Cerebellar nuclear complex (tissue), 1 donor: ENCODE measurements at places on chromosomes 1 and 21.

DNA sequence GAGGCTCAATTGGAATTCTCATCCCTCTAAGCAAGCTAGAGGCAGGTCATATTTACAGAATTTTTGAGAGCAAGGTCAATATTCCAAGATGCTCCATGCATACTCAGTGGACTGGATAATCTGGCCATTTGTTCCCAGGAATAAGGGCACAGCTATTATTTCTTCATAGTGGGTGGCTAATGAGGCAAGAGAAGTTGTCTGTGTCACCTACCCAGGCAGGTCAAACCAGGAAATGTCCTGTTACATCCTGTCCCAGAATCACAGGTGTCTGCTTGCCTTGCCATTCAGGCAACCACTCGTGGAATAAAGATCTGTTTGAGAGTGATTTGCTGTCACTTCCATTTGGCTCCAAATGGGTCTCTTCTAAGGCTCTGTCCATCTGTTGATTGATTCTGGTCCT is 85.2 kb upstream of the ZP4 start:
- DNase-seq = no peak

GRCh38 chr1:9182784-9183257 is 51.8 kb upstream of the H6PD start:
- DNase-seq = no peak

- DNase-seq = no peak
These were observed 579.8 kb upstream of the PKN2 start for GRCh38 chr1:88104236-88104635.

DNA sequence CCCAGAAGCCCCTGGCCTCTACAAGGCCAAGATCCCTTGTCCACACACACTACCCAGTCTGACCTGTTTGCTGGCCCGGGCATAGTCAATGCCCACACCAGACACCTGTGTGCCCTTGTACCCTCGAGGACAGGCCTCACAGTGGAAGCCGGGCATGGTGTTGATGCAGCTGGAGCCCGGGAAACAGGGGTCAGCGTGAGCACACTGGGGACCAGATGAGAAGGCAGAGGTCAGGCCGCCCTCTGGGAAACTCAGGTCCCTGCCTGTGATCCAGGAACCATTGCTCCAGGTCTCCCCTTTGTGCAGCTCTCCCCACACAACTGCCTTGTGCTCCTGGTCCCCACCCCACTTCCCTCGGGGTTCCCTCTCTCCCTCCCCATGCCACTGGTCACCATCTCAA is 5.5 kb downstream of the THBS3 start:
- DNase-seq = no peak

DNA sequence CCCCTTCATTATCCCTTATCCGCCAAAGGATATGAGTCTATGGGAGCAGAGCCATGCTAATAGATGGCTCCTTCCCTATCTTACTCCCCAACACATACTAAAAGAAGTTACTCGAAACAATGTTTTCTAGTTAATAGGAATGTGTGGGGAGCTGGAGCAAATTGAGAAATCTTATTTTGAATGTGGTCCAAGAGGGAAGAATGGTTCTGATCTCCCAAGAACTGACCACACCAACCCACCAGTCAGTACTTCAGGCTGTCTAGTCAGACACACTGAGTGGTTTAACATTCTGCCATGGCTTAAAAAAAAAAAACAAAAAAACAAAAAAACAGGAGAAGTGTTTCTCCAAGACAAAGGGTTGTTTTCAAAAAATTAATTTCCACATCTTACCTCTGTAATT is 31.5 kb upstream of the DNASE2B start:
- no peak for DNase-seq

GRCh38 chr1:75611014-75611413 is at the start of gene SLC44A5:
SLC44A5 (minus strand) TSS chr1:75611114; CDS start chr1:75541447, 69,667 bp downstream.
- no peak for DNase-seq

GRCh38 chr1:3024588-3024987 is 3.3 kb downstream of the ACTRT2 start:
- no peak for DNase-seq

GRCh38 chr1:98702976-98703375 is 41.5 kb downstream of the SNX7 start:
- no peak for DNase-seq

DNA sequence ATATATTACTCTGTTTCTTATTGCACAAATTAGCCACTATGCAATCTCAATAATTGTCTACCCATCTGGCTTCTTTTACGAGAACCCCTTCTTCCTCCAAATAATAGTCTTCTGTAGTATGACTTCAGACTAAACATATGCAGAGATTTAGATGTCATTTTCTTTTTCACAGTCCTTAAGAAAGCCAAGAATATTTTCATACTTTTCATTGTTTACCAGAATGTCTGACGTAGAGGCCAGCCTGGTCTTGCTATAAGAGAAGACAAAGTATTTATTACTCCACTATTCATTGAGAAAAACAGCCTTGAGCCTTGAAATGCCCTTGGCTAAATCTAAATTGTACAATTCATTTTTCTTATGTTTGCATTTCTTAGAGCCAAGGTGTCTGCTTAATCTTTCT is 714.9 kb upstream of the CXADR start:
- DNase-seq = no peak

- DNase-seq = no peak
These were observed 89.1 kb downstream of the MAN1C1 start for GRCh38 chr1:25705699-25706098.

- no peak for DNase-seq
These were observed 233.4 kb upstream of the FGGY start for GRCh38 chr1:59063501-59063900.

DNA sequence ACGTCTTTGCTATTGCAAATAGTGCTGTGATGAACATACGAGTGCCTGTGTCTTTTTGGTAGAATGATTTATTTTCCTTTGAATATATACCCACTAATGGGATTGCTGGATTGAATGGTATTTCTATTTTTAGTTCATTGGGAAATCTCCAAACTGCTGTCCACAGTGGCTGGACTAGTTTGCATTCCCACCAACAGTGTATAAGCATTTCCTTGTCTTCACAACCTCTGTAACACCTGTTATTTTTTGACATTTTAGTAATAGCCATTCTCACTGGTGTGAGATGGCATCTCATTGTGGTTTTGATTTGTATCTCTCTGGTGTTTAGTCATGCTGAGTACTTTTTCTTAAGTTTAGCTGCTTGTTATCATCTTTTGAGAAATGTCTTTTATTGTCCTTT is 215.0 kb downstream of the FMN2 start:
- DNase-seq = no peak

DNA sequence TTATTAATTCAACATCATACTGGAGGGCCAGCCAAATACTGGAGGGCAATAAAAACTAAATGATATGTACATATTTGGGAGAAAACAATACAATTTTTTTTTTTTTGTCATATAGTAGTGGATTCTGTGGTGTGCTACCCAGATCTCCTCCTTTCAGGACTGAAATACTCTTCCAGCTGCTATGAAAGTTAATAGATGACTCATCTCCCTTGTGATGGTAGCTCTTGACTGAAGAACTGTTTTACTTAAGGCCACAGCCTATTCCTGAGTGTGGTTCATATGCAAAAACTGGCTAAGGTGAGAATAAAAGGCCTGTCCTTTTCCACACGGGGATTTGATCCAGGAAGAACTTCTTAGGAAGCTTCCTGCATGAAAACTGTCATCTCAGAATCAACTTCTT is 307.9 kb downstream of the HLX start:
- DNase-seq = no peak

DNA sequence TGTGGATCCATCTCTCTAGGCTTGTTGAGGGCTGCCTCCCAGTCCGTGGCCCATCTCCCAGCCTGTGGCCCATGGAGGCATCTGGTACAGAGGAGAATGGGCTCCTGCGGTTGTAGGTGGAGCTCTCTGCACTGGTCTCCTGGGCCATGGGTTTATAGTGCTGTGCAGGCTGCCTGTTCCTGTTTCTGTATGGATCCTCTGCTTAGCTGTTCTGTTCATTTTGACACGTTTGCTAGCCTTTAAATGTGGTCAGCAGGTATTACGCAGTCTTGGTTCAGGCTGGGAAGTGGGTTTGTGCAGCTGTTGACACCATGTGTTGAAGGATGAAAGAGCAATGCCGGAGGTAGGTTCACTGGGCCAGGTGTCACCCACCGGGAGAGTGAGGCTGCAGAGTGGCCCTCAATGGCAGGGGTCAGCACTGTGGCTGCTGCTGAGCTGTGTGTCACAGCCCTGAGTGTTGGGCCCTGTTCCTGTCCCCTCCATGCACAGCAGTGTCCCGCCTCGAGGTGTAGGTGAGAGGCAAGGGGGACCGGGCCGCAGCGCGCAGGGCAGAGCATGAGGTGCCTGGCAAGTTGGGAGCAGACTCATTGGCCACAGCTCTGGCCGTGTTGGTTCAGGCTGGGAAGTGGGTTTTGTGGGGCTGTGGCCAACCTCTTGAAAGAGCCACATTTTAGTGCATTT is 39.0 kb downstream of the SNAP47 start:
- DNase-seq = no peak

DNA sequence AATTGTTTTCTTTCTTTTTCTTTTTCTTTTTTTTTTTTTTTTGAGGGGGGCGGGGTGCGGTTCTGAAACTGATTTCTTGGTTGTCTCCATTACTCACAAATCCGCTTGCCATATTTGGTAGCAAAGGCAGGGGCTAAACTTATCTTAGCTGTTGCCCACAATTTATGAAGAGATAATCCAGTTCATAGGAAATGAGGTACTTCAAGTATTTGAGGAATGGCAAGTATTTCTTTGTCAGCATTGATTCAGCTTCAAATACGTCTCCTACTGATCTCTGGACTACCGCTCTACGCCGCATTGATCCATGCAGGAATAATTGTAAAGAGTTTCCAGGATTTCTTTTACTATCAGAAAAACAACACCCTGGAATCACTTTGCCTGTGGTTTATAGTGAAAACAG is 289.2 kb upstream of the DPYD start:
- no peak for DNase-seq

GRCh38 chr1:200739702-200740570 is 1.2 kb downstream of the CAMSAP2 start:
- DNase-seq = no peak

GRCh38 chr1:31368611-31369107 is 4.2 kb downstream of the FABP3 start:
- DNase-seq = no peak

- DNase-seq = no peak
These were observed 341.8 kb downstream of the ZNF326 start for GRCh38 chr1:90336552-90337324.

DNA sequence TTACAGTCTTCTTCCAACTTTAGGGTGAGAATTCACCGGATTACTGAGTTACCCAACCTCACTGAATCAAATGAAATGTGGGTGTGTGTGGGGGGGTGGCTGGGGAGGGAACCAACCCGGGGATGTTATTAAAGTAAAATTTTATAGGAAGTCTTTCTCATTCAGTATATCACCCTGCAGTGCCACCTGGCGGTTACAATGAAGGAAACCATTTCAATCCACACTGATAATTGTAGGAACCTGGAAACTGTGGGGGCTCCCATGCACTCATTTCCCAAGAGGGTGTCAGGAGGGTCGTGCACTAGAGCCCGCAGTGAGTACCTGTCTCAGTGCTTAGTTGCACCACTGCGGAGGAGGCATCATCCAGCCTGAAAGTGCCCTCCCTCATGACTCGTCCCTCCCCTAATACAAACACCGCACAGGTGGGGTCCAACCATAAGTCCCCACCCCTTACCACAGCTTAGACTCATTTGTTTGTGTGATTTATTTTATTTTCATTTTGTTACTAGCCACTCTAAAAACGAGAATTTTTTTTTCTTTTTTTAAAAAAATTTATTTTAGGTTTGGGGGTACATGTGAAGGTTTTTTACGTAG is 29.1 kb upstream of the IGSF5 start:
- DNase-seq = no peak

DNA sequence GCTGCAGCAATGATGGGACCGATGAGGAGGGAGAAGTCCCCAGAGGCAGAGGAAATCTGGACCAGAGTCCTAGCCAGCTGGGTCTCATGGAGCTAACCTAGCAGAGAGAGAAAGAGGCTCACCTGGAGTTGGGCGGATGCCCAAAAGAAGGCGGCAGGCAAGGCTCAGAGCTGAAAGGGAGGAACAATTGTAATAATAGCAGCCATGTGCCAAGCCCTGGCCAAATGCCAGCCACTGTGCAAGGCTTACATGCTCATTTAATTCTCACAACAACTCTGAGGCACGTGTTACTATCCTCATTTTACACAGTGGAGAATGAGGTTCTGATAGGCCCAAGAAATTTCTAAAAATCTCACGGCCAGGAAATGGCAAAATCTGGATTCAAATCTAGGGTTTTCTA is 50.0 kb upstream of the ZNF648 start:
- DNase-seq = no peak

GRCh38 chr1:63636192-63637105 is 43.2 kb downstream of the PGM1 start:
- DNase-seq = no peak

GRCh38 chr1:12745992-12746323 is at the start of gene CFAP107:
CFAP107 (plus strand) TSS chr1:12746200; CDS start chr1:12746431, 231 bp downstream.
- DNase-seq = no peak

GRCh38 chr1:8464377-8464776 is 146.5 kb downstream of the SLC45A1 start:
- DNase-seq = no peak

DNA sequence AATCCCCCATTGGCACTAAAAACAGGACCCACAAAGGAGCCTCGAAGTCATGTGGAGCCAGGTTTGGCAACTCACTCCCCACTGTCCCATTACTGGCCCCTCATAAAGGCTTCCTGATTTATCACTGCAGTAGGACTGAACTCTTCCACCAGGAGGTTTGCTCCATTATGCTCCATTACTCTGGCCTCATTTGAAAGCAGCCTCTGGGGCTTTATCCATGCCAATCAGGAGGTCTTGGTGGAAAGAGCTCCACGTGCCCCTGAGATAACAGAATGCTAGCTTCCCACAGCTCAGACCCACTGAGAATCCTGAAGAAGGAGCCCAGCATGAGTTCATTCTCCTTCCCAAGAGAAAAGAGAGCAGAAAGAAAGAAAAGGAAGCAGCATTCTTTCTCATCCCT is 76.4 kb downstream of the HIVEP3 start:
- DNase-seq = no peak

DNA sequence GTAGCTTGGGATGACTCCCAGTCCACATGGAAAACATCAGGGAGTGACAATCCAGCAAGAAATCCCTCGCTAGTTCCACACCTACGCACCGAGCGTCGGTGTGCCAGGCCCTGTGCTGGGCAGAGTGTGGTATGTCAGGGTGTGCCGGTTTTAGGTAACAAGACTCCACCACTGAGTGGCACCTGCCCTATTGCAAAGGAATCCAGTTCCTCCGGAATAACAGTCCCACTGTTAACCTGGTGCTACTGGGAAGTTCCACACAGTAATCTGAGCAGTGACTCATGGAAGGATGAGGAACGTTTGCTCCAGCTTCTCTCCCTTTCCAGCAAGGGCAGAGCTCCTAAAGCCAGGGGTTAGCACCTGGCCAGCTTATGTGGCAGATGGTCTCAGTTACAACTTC is 14.3 kb downstream of the RNF207 start:
- no peak for DNase-seq

DNA sequence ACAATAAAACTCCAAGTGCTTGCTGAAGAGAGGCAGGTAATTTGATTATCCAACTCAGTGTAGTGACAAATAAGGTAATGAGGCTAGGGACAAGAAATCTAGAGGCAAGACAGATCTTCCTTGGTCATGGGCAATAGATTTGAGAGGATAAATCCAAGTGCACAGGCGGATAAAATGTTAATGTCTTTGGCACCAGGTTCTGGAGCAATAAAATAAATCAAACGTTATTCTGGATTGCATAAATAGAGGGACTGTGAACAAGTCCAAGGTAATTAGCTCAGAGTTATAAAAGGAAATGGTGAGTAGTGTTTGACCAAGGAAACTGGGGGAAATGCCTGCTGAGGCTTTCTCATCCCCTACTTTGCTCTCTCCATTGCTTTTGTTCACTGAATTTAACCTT is 329.3 kb upstream of the PROX1 start:
- DNase-seq = no peak
